Heart left ventricle (tissue), 16 donors: ENCODE measurements at places on chromosomes 1 and 21. TPM values are rescaled to one million over a fixed set of nuclear protein-coding genes. Genes with fewer than 3 reads are reported as not detected.

Gene S100A7
- total RNA-seq, result not detected

DNA sequence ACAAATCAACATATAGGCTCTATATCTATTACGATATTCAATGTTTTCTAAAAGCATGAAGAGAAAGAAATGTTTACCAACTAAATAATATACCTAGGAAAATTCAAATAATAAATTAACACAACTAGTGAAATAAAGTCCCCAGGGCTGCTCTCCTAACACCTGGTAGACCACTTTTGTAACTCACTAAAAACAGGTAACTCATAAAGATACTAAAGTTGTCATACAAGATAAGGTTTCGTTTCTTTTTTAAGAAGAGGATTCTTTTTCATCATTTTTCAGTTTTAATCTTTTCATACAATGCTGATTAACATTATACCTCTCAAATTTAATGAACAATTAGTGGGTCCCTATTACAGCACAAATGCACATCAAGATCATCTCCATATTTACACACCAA, 99.0 kb downstream of the ZZZ3 start:
- no peak for DNase-seq

DNA sequence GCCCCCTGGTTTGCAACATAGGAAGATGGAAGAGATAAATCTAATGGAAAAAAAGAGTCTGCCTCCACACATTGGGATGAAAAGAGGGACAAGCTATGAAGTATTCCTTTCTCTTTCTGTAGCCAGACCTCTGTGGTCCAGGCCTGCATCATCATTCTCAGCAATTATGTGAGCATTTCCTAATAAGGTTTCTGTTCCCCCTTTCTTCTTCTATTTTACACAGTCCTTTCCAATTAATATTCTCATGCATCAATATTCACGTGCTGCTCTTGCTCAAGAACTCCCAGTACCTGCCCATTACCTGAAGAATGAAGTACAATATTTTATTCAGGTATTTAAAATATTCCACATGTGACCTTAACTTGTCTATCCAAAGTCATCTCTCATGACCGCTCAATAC, 8.2 kb upstream of the SLC30A1 start:
- no peak for DNase-seq

GRCh38 chr1:63936801-63937200, 163.0 kb downstream of the ROR1 start:
- DNase-seq, result no peak

- DNase-seq, result no peak
Measured at GRCh38 chr1:20182415-20182814, 3.5 kb upstream of the UBXN10 start.

- DNase-seq, result no peak
Measured at GRCh38 chr1:6183520-6183989, 3.4 kb upstream of the CHD5 start.

- no peak for DNase-seq
Measured at GRCh38 chr1:55196433-55197035, 18.6 kb downstream of the USP24 start.

GRCh38 chr1:48080331-48081255, 83.4 kb upstream of the TRABD2B start:
- no peak for DNase-seq

Gene TDRD10
- total RNA-seq, result 1.6 TPM

DNA sequence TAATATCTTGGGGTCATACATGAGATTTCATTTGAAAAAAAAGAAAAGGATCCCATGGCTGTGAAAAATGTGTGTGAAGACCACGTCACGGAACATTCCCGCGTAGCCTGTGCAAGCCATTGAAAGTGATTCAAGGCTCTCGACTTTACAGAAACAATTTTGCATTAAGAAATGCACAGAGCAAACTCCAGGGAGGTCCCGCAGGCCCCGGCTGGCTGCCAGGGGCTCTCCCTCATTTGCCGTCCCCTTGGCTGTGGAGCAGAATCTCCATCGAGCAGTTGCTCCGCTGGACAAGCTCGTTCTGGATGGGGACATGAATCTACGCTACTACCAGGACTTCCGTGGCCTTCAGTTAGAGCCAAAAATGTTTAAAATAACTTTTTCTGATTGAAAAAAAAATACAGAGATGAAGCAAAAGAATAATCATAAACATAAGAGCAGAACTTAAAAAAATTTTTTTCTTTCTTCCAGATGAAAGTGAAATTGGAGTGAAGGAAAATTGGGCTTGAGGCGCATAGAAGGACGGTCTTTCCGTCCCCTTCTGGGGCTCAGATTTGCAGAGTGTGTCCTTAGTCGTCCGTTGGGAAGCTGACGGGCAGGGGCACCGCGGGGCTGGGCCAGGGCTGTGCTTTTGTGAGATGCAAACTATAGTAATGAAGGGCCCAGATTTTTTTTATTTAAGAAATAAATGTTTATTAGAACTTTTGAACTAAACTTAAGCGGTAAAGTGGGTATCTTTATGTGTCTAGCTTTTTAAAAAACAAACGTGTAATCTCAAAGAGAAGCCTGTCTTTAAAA, 68.1 kb upstream of the ARHGEF16 start:
- no peak for DNase-seq

DNA sequence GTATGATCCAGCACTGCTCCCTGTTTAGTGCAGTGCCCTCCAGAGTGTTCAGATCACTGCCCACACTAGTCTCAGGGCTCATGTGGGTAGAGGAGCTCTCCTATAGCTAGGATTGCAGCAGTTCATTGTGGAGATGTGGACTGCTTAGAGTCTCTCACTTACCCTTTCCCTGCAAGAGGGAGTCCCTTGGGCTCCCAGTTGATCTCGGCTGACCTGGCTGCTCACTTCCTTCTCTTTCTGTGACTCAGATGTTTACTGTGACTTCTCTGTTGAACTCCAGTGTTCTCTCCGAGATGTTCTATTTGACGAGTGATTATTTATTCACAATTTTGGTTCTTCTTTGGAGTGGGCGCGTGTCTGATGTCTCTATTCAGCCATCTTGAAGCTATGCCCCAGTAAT, 141.9 kb downstream of the PTBP2 start:
- DNase-seq, result no peak

DNA sequence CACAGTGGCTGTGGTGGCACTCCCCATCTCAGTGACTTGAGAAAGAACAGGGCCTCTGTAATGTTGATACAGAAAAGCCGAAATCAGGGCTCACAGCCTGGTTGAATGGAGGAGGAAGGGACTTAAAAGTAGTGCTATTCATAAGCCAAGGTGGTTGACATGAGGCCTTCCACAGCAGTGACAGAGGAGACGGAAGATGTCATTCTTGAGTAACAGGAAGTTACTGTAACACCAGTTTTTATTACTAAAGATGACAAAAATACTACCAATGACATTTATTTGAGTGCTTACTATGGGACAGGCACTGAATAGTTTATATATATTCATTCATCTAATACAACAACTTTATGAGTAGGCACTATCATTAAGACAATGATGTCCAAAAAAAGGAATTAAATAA, 52.8 kb upstream of the GNG12 start:
- DNase-seq, result no peak

DNA sequence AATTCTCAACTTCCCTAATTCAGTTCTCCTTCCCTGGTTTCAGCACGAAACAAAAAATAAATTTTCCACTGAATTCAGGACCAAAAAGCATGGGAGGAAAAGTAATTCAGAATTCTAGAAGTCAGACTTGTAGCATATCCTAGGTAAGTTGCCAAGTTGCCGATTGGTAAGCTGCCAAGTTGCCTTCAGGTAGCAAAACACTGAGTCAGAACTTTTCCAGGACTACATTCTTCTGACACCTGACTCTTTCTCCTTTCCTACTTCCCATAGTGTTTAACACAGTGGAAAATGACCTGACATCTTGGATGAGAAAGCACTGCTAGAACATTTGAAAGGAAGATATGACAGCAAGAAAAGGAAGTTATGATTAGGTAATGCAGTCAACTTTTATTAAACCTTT, 322.8 kb downstream of the SPATA17 start:
- no peak for DNase-seq

DNA sequence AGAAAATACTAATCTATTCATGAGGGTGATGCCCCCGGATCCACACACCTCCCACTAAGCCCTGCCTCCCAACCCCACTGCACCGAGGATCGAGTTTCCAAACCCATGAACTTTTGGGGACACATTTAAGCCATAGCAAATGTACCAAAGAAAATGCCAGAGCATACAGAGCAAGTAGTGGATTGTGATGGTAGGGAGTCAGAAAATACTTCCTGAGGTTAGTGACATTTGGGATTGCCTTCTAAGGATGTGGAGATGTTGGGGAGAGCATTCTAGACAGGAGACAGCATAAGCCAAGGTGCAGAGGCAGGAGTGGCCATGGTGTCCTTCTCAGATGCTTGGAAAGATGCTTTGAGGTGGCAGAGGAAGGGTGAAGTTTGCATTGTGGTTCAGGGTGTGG, 32.2 kb downstream of the ANGEL2 start:
- no peak for DNase-seq

DNA sequence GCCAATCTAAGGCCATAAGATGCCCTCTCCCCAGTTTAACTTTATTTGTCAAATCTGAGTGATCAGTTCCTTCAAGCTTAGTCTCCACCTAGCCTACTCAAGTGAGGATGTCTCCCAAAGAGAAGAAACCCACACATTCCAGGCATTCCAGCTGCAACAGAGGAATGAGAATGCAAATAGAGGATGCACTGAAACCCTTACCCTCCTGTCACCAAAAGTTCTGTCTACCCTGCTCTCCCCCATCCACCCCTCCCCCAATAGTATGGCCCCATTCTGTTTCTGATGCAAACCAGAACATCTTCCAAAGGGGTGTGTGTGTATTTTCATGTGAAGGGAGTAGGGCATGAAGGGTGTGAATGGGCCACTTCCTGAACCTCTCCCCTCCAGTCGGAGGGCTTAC, 3.0 kb downstream of the DUSP23 start:
- DNase-seq, result no peak

GRCh38 chr1:151613282-151613780, 1.5 kb downstream of the SNX27 start:
- DNase-seq, result no peak

Gene NUP210L
- not detected for total RNA-seq

GRCh38 chr1:232327269-232327668, 302.7 kb downstream of the SIPA1L2 start:
- no peak for DNase-seq

GRCh38 chr1:210850556-210850955, 283.4 kb downstream of the KCNH1 start:
- no peak for DNase-seq

DNA sequence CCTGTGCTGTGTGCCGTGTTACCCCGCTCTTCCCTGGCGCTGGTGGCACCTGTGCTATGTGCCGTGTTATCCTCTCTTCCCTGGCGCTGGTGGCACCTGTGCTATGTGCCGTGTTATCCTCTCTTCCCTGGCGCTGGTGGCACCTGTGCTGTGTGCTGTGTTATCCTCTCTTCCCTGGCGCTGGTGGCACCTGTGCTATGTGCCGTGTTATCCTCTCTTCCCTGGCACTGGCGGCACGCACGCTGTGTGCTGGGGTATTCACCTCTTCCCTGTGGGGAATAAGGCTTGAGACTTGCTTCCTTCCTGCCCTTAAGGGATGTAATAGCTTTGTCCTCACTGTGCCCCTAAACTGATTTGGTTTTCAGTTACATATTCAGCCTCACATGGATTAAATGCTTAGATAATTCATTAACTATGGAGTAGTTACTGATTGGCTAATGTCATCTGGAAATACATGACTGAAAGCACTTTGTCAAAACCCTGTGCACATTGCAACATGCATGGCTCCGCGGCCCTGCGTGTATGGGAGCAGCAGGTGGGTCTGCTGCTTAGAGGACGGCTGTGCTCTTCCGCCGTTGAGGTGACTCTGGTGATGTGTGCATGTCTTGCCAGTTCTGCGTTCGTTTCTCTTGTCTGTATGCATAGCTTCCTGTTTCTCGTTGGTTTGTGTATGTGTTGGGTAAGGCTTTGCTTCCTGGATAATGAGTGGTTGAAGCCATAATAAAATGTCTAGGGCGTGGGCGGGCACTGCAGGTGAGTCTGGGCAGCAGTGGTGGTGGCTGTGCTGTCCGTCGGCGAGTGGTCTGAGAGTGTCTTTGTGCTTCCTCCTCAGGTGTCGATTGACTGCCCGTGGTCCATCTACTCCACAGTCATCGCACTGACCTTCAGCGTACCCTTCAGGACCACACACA, 17.9 kb upstream of the PWP2 start:
- DNase-seq, result no peak

DNA sequence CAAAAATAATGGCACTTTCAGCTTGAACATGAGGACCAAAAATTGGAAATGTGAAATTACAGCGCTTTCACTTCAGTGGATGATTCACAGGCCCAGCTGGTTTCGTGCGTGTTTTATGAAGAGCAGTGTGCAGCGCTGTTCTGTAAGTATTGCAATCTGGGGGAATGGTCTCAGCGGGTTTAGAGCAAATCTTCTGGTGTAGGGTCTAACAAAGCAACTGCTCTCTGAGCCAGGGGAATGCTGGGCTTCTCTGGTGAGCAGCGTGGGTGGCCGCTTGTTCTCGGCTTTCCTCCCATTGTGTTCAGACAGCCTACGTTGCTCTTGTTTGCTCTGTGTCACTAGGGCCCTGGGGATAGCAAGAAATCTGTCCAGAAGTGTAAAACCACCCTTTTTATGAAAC, 42.4 kb upstream of the GADD45A start:
- DNase-seq, result peak; percentile 18

- no peak for DNase-seq
Measured at GRCh38 chr1:61268546-61269240, 186.3 kb downstream of the NFIA start.

DNA sequence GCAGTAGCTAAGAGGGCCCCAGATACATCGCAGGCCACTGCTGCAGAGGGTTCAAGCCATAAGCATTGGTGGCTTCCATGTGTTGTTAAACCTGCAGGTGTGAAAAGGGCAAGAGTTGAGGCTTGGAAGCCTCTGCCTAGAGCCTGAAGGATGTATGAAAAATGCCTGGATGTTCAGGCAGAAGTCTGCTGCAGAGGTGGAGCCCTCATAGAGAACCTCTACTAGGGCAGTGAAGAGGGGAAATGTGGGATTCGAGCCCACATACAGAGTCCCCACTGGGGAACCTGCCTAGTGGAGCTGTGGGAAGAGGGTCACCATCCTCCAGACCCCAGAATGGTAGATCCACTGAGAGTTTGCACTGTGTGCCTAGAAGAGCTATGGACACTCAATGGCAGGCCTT, 30.6 kb upstream of the ADGRL4 start:
- DNase-seq, result no peak

DNA sequence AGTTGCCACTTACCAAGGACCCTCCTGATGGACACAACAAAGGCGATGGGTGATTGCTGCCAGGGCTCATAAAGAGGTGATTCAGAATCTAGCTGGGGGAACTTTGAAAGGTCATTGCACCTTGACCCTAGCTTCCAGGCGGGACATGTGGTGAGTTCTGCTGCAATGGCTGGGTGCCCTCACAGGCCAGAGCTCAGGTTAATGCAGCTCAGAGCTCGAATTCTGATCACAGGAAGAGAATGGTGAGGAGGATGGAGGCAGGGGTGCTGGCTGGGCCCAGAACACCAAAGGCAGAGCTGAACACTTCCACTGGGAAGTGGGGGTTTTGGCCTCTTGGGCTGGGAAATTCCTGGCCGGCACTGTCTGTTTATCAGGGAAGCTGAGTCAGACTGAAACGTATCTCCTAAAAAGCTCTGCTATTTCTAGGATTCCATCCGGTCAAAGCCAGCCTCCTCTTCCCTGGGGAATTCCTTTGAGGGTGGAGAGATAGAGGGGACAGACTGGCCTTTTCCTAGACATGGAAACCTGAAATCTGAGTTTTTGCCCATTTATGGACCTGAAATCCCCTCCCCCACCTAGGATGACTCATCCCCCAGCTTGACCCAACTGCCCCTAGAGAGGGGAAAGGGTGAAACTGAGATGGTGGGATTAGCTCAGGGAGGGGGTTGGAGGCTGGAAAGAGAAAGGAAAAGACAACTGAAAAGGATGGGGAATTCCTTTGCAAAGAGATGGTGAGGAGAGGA, 27.2 kb downstream of the NUAK2 start:
- DNase-seq, result peak; percentile 74

- DNase-seq, result no peak
Measured at GRCh38 chr1:32798679-32799416, 18.3 kb downstream of the YARS1 start.
